ENCODE measurements at places on chromosomes 2 and 18.

GRCh38 chr2:21667638-21668037 lies 543.9 kb downstream of the TDRD15 start:
- no peak for DNase-seq

DNA sequence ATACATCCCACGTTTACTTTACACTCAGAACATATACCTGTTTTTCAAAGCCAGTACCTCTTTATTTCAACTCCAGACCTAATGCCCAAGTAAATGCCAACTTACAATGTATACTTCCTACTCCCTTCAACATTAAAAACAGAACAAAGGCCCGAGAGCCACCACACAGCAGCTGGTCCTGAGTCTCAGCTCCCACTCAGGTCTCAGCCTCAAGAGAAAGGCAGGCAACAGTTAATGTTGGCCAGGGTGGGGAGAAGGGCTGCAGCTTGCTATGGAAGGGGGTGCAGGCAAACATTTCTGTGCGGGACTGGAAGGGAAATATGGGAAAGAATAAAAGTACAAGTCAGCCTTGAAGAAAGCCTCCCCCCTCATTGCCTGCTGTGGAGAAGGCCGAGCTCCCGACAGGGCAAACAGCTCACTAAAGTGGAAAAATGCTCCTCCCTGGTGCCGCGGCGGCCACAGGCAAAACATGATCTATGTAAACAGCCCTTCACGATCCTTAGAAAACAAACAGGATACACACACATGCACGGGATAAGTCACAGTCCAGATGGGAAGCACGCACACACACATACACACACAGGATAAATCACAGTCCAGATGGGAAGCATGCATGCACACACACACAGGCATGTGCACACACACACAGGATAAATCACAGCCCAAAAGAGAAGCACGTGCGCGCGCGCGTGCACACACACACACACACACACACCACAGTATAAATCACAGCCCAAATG lies 67.4 kb downstream of the ADNP2 start:
- no peak for DNase-seq

DNA sequence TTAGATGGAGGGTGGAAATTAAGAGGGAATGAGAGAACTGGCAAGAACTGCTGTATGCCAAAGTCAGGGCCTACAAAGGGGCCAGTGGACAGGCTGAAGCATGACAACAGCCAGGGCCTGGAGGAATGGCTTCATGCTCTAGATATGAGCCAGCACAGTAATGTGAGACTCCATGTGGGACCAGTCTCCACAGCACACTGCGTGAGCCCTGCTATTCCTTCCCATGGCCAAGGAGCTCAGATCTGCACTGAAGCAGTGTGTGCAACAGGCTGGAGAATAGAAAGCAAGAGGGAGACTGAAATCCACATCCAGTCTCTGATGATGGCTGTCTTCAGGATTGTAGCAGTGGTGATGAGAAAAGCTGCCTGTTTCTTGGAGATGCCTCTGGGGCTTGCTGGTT lies 162.8 kb downstream of the TPGS2 start:
- no peak for DNase-seq

- DNase-seq, result peak; percentile 96
These were observed 200.5 kb downstream of the ACKR3 start for GRCh38 chr2:236769981-236770671.

DNA sequence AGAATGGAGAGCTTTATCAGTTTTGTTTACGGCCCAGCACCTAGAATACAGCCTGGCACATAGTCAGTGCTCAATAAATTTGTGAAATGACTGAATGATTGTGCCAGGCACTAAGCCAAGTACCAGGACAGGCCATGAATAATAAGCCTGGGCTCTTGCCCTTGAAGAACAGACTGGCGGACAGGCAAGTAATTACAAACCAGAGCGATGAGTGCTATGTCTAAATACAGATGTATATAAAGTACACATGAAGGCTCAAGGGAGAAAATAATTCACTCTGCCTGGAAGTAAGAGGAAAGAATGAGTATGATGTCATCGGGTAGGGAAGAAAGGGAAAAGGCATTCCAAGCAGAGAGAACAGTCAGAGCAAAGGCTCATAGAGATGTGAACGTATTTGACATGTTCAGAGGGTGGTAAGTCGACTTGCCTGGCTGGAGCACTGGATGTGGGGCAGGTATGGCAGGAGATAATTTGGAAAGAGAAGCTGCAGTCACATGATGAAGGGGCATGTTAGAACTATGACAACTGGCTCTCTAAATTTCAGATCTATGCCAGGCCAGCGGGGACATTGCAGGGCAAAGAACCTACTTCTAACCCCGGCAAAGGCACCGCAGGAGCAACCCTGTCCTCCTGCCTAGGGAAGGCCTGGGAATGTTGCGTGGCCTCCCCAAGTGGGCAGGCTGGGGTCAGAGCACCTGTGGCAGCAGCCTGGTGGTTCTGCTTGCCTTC lies 119.1 kb upstream of the STPG4 start:
- DNase-seq, result no peak

DNA sequence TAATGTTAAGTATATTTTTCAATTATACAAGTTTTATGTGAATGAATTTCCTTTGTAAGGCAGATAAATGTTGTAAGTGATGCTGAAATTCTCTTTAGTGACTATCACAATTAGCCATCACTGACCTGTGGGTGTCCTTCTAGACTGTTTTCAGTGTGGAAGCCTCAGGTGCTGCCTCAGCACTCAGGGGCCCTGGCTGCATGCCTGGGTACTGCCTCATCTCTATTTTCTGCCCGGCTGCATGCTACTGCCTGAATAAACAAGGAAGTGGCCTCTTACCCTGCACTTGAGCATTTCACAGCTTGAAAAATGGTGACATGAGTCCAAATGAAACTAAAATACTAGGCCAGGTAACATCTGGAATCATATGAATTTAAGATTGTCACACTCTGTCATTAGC lies 787.6 kb upstream of the SALL3 start:
- no peak for DNase-seq

DNA sequence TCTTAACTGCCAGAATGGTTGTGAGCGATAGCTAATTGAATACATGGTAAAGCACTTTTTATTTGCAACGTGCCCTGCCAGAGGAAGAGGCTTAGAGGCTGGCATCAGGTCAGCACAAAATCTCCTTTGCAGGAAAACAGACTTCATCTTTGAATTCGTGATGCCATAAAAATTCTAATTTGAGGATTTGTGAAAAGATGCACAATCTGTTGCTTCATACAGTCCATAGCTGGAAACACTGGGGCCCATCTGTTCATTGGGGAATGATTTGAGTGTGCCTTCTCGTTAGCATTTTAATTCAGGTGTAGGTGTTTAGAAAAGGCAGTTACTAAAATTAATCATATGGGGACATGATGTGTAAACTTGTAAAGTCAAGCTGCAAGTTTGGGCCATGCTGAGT lies 876.0 kb downstream of the SLC4A3 start:
- DNase-seq, result no peak

GRCh38 chr18:36568487-36568886 lies 260.3 kb downstream of the TPGS2 start:
- DNase-seq, result no peak

GRCh38 chr2:84427235-84428138 lies 31.6 kb downstream of the SUCLG1 start:
- peak; percentile 19 for DNase-seq

GRCh38 chr2:102603904-102604303 lies 15.4 kb upstream of the SLC9A2 start:
- no peak for DNase-seq

GRCh38 chr2:42118754-42119569 lies 50.2 kb upstream of the EML4 start:
- no peak for DNase-seq

GRCh38 chr2:36433311-36434217 lies 78.0 kb downstream of the CRIM1 start:
- DNase-seq, result no peak

DNA sequence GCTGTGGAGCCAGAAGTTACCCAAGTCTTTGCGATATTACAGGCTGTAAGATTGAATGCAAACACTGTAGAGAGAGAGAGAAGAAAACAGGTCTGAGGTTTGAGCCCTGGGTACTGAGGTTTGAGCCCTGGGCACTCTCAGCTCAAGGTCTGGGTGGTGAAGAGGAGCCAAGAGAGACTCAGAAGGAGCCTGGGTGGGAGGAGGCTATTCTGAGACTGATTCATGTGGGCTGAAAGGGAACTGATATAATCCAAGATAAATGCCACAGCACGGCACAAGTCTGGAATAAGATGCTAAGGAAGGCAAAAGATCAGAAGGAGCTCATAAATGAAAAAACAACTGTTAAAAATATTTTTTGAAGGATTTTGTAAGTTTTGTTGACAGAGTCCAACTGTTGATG lies 407.6 kb upstream of the HS6ST1 start:
- DNase-seq, result no peak

DNA sequence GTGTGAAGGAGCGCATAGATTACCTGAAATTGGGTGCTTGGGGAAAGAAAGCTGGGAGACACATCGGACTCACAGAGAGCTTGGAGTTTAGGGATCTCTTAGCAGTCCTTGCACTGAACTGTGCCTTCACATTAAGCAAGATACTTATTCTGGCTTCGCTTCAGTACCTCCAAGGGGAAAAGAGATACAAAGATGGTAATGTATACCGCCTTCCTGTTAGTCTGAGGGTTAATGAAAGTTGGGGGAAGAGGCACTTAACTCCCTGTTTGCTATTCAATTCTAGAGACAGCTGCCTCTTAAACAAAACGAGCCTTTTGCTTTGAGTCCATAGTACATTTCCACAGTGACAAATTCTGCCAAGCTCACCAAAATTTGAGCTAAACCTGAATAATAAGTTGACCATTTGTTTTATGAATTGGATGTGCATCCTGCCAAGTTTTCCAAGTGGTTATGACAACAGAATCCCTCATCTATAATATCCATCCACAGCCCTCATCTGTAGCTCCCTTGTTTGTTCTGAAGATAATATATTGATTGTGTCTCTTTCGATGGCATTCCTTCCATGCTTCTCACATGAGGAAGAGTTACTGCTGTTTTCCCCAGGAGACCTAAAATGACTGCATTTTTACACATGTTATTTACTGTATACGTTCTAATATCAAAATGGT lies 287.1 kb upstream of the ATP5MC3 start:
- no peak for DNase-seq

DNA sequence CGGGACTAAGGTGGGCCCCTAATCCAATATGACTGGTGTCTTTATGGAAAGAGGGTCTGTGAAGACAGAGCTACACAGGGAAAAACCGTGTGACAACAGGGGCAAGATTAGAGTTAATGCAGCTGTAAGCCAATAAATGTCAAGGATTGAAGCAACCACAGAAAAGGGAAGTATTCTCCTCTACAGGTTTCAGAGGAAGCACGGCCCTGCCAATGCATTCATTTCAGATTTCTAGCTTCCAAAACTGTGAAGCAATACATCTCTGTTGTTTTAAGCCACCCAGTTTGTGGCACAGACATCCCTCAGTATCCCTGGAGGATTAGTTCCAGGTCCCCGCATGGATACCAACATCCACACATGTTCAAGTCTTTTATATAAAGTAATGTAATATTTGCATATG lies 48.8 kb downstream of the SPP2 start:
- DNase-seq, result no peak

- DNase-seq, result no peak
These were observed 87.5 kb upstream of the COPS8 start for GRCh38 chr2:236998236-236998635.

GRCh38 chr2:273333-273732 lies 8.6 kb downstream of the ACP1 start:
- no peak for DNase-seq

DNA sequence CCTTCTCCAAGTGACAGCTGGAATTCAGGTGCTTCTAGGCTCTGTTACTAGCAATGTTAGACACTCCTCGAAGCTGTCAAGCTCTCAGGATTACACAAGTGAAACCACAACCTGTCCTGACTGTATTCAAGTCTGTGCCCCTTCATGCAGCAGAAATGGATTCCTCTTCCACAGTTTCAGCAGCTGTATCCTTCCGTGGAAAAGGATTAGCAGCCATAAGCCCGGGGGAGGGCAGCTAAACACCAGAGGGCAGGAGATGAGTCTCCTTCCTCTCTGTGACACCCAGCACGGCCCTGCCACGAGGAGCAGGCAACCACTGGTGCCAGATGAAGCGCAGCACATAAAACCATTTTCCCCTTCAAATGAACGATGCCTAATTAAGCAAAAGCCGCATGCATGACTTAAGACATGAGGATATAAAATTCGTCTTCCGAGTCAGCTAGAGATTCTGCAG lies 1.2 kb downstream of the ST3GAL5 start:
- no peak for DNase-seq

DNA sequence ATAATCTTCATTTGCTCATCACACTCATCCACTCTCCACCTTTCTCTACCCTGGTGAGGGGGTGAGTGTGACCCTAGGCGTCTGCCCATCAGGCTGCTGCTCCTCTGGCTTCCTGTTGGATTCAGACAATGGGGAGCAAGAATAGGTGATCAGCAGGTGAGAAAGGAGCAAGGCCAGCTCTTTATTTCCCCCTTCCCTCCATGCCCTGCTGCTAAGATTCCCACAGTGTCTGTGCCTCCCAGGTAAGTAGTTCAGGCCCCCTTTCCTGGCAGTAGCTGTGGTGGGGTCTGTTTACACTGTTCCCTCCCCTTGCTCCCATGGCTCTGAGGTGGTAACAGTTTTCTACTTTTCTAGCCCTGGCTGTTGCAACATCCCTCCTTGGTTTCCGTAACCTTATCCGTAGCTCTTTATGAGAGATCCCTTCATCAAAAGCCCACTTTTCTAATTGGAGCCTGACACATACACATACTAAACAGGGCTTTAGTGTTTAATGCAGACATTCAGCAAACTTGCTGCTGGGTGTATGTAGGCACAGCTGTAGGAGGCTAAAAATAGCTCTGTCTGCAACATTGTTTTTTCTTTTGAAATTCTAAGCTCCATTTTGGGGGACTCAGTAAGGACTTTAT lies 27.5 kb downstream of the MAP2 start:
- DNase-seq, result no peak

- DNase-seq, result no peak
These were observed 2.2 kb upstream of the PDIA6 start for GRCh38 chr2:10814571-10815331.

DNA sequence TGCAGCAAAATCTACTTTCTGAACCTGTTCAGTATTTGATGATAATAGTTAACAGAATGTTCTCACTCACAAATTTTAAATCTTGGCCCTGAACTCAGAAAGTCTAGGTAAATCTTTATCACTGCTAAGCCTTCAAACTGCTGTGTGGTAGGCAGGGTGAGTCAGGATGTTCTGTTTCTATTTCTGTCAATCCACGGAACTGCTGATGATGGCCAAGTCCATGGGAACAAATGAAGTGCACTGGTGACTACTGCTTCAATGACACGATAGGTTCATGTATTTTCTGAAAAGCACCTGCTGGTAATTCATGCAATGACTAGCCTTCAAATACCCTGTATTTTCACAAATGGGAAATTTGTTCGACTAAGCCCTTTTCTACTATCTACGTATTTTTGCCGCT lies 14.2 kb downstream of the NIFK start:
- DNase-seq, result peak; percentile 47

DNA sequence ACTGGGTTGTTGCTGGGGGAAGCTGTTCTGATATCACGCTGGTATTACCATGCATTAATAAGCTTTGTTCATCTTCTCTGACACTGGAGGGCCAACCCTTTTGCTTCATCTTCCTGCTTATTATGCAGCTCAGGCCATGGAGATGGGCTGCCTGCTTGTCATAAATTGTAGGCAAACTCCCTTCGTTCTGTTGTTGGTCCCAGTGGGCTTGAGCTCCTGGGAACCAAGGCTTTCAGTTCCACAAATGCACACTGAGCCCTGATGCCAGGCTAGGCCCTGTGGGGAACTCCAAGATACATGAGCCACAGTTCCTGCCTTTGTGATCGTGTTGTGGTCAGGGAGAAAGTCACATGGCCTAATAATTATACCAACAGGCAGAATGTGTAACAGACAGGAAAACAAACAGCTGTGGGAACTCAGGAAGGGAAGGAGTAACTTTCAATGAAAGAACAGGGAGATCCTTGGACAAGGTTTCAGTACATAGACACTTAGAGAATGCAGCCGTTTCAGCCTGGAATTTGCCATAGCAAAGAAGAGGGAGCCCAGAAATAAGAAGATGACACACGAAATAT lies 49.0 kb upstream of the BCL2L11 start:
- peak; percentile 26 for DNase-seq

Data from BJ (cell line).